ENCODE measurements at places on chromosomes 4 and X.

DNA sequence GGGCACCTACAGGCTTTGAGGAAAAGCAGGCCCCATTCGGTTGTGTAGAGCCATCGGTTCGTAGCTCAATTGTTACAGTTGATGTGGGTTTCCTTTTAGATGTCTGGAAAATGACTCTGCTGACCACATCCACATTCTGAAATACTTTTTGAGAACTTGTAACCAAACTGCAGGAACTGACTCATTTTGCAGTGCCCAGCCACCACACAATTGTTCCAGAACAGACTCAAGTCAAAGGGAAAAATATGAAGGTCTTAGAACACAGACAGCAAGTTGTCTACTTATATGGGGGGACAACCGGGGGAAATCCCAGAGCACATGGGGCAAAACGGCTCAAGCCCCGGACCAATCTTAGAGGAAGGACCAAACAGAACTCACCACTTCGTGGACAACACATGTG is 557.6 kb upstream of the DIPK2B start:
- DNase-seq: peak; percentile 39

DNA sequence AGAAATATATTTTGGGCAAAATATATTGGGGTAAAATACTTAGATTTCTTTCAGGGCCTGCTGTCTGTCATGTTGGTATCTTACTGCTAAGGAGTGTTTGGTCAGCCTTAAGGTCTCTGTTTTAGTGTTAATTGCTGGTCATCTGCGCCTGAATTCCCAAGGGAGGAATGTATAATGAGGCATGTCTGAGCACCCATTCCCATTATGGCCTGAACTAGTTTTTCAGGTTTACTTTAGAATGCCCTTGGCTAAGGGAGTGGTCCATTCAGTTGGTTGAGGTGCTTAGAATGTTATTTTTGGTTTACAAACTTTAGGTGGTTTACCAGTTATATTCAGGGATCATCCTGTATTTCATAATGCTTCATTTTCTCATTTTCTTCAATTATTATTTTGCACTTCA is 125.9 kb downstream of the CFAP299 start:
- DNase-seq: no peak

GRCh38 chrX:140764401-140764919 is 54.9 kb downstream of the LINC00632 start:
- no peak for DNase-seq

DNA sequence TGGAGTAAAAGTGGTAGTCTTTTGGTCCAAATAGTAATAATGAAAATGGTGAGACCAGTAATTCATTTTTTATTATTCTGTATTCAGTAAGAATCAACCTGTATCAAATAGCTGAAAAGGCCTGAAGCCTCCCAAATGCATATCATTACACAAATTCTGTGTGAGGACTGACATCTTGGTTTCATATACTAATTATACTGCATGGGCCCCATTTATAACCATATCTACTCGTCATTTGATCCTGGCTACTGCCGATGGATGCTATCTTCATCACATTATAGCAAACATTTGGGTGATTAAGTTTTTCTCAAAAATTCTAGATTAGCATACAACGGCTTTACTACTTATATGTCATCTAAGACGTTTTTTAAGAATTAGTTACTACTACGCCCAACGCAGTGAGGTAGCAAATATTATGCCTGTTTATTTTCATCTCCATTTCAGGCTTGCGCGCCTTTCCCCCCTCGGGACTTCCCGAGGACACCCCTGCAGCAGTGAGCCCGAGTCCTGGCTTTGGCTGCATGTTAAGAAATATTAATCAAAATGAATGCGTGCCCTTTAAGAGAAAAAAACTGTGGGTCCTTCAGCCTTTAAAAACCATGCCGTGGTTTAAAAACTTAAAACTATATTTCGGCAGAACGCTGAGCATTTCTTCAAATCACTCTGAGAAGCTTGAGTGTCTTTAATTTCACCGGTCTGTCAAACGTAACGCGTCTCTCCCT is 814 bp upstream of the MMAA start:
- DNase-seq: no peak
